ENCODE measurements at places on chromosomes 5 and 9.
A peak's percentile ranks its signal among the peaks of the same experiment; 100 is the strongest.

DNA sequence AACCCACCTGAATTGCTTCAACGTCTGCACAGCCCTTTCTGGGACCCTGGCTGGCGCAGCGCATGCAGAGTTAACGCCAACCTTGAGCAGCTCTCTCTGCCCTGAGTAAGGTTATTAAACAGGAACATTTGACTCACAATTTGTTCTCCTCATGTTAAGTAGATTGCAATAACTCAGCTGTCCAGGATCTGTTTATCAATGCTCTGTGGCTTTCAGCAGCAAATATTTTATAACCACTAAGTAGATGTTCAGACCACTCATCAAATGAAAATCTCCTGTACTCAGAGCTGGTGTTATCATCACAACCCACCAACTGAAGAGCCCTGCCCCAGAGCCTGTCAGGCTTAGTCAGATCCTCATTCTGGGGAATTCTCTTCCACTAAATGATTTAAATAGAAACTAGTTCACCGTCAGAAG lies 403.0 kb downstream of the ZNF608 start:
- DNase-seq = peak; percentile 22

DNA sequence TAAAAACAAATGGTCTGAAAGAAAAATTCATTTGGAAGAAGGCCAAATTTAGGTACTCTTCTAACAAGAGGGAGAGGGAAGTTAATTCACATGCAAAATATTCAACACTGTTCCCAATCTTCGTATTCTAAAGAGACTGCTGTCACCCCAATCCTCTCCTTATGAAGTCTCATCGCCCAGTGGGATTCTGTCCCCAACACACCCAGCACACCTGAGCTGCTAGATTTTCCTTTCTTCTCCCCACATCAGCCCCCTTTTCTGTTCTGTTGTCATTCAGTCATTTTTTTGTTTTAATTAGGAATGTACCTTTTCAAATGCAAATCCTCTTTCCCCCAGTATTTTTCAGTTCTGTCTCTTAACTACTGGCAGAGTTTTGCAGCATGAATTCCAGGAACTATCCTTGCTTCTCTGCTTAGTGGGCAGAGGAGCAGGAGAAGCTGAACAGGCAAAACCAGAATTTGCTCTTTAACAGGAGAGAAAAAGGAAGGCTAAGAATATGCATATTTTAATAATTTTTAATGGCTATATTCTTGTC lies 366.9 kb downstream of the MAN2A1 start:
- DNase-seq = no peak

DNA sequence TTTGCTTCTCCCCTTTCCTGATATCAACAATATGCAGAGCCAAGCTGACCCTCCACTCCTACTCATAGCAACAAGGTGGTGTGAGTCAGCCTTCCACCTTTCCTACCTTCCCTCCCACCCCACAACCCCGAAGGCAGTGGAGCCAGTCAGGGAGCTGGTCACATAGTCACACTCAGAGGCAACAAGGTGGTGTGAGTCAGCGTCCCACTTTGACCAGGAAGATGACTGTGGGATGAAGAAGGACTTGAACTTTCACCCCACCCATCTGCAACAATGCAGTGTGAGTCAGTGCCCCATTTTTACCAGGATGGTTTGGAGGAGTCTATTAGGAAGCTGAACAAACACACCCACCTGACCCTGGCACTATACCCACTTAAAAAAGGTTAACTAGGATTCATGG lies 30.1 kb upstream of the ZNF782 start:
- DNase-seq = no peak

- no peak for DNase-seq
These were observed 52.5 kb downstream of the SHB start for GRCh38 chr9:38016375-38017135.

DNA sequence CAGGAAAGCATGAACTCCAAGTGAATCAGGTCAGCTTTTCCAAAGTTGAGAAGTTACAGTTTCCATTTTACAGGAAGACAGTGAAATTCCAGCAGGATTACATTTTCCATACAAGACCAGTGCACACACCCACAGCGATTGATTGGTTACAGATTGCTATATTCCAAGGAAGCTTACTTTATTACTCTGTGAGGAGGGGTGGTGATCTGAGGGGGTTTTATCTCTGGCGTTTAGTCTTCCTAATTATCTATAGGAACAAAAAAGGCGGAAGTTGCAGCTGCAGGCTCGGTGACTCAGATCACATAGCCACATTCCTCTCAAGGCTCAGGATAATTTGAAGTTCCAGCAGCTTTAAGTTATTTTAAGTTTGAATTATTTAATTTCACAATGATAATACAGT lies 450.4 kb upstream of the NMUR2 start:
- no peak for DNase-seq

GRCh38 chr5:35765921-35766320 lies 90.8 kb upstream of the IL7R start:
- DNase-seq = no peak

GRCh38 chr5:67659288-67659687 lies 462.7 kb upstream of the CD180 start:
- no peak for DNase-seq
